ENCODE measurements at places on chromosomes 7 and 10.

DNA sequence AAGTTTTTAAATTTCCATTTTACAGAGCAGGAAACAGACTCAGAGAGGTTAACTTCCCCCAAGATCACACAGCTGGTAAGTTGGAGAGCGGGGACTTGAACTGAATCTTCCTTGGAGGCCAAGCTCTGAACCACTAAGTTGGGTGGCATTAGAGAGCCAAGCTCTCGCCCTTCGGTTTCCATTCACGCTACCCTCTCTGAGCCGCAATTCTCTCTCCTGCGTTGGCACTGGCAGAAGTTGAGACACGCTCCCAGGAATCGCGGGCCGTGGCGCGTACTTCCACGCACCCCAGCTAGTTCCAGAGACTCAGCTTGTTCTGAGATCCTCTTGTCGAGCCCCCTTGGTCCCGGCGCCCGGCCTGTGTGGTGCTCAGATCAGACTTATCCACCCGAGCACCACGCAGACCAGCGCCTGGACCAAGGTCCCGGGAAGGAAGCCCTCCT is 29.3 kb upstream of the VAX1 start:
- no peak for DNase-seq

DNA sequence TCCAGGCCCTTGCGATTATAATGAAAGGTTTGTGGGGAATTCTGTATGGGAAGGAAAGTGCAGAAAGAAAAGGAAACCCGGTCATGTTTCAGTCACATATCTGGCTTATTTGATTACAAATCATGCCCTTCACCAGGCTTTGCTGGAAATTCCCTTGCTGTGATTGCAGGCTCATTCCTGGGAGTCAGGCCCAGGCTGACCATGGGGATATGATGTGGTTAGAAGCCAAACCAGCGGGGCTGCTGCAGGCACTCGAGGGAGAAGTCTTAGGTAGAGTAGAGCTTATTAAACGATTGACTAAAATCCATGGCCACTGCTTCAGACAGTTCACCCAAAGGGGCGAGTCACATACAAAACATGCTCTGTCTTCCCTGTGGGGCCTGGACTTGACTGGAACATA is 16.2 kb downstream of the PKD1L1 start:
- DNase-seq: no peak

- no peak for DNase-seq
Observed at GRCh38 chr10:28906415-28906814, 229.1 kb downstream of the BAMBI start.

- DNase-seq: no peak
Observed at GRCh38 chr10:30662814-30663213, 33.3 kb upstream of the LYZL2 start.

GRCh38 chr10:94225589-94225988 is 137.2 kb downstream of the NOC3L start:
- no peak for DNase-seq

DNA sequence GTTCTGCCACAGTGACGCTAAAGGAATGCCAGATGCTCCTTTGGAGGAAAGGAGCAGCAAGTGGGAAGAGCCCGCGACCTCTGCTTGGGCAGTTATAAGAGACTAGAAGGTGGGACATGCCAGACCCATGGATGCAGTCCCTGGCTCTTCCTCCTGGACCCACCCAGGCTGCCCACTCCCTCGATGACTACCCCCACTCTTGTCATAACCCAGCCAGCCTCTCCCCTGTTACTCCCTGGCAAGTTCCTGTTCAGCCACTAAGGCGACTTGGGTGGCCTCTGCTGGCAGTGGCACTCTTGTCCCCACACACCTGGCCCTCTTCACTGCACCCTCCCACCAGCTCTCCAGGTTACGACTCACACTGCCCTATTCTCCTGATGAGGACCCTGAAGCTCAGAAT is 33.5 kb downstream of the COL13A1 start:
- DNase-seq: no peak

GRCh38 chr10:94240901-94241300 is 121.8 kb downstream of the NOC3L start:
- no peak for DNase-seq

- no peak for DNase-seq
Observed at GRCh38 chr10:32854435-32854834, 103.6 kb downstream of the ITGB1 start.

DNA sequence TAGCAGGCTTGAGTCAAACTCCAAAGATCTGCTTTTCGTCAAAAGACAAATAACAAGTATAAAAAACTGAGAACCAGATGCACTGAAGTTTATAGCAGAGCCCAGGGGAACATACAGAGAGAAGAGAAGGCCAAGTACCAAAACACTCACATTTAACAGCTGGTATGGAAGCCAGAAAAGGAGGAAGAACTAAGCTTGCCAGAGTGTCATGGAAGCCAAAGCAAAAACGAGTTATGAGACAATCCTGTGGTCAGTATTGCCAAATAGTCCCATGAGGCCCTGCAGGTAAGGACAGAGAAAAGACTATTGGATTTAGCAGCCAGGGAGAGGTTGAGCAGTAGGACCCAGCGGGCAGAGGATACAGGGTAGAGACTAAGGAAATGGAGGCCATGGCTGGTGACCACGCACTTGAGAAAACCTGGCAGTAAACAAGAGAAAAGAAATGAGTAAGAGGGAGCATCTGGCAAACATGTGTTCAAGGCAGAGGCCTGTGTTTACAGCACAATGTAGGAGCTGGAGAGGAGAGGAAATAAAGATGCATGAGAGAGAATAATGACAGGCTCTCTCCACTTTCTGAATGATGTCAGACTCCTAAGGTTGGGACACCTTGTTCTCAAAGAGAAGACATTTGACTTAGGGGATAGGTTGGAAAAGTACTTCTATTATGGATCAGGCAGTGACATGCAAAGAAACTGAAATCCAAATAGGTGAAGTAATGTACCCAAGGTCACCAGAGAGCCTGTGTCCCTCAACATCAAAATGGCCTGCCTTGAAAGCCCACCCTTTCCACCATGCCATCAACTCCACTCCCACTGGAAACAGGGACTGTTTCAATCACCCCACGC is 9.1 kb downstream of the CREB3L2 start:
- no peak for DNase-seq

- no peak for DNase-seq
Observed at GRCh38 chr7:40782836-40783235, 648.0 kb downstream of the SUGCT start.

GRCh38 chr7:81776161-81776560 is 6.3 kb upstream of the HGF start:
- DNase-seq: no peak

GRCh38 chr7:142716596-142716995 is 32.7 kb upstream of the PRSS1 start:
- DNase-seq: no peak

DNA sequence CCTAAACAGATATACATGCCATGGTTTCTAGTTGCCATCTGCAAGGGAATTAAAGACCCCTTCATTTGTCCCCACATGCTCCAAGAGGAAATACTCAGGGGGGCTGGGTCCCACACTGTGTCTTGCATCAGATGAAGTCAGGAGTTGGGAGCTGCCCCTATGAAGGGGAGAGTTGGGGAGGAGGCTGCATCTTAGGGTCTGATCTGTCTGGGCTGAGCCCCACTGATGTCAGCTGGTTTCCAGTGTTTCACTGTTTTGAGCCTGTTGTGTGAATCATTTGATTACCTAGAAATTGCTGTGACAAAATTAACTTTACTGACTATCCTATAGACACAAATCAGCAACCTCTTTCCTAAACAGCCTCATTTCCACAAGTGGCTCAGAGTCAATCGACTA is 4.9 kb upstream of the ADCY1 start:
- DNase-seq: no peak

- DNase-seq: no peak
Observed at GRCh38 chr7:127927348-127927696, 103.9 kb downstream of the LRRC4 start.

DNA sequence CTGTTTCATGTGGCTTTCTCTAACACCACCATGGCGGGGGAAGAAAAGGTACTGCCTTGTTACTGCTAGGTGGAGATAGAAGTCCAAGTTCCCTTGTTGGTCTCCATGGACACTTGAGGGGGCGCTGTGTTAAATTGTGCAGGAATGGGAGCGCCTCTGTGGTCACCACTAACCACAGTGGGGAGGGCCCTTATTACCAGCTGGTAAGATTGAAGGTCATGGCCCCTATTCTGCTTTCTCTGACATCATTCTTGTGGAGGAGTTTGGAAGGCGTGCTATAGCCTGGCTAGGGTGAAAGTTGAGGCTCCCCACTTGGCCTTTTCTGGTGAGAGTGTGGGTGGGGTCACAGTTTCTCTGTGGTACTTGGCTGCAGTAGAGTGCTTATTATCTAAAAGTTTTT is 14.9 kb upstream of the MXI1 start:
- DNase-seq: no peak

DNA sequence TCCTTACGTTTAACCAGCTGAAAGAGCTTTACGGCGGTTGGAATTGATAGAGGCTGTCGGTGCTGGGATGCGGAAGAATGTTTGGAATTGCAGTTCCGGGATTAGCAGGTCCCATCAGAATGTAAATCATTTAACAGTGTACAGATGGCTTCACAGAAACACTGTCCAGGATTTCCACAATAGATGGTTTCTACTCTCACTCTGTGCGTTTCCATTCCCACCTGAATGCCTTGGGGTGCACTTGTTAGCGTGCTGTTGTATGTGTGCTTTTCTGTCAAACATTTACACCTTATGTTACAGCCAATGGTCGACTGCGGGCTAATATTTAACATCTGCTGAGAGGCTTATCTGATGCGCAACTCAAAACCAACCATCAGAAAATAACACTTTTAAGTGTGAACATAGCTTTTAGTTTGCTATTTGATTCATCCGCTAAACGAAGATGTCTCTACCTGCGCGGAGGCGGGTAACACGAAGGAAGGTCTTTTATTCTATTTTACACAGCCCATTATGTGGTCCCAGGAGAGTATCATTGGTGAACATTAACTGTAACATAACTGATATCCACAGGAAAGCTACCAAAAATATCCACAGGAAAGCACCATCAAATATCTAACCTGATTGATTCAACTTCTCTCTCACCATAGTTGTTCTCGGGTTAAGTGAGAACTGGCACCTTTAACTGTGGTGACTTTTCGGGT is 179.0 kb downstream of the PRPF18 start:
- DNase-seq: peak; percentile 60

DNA sequence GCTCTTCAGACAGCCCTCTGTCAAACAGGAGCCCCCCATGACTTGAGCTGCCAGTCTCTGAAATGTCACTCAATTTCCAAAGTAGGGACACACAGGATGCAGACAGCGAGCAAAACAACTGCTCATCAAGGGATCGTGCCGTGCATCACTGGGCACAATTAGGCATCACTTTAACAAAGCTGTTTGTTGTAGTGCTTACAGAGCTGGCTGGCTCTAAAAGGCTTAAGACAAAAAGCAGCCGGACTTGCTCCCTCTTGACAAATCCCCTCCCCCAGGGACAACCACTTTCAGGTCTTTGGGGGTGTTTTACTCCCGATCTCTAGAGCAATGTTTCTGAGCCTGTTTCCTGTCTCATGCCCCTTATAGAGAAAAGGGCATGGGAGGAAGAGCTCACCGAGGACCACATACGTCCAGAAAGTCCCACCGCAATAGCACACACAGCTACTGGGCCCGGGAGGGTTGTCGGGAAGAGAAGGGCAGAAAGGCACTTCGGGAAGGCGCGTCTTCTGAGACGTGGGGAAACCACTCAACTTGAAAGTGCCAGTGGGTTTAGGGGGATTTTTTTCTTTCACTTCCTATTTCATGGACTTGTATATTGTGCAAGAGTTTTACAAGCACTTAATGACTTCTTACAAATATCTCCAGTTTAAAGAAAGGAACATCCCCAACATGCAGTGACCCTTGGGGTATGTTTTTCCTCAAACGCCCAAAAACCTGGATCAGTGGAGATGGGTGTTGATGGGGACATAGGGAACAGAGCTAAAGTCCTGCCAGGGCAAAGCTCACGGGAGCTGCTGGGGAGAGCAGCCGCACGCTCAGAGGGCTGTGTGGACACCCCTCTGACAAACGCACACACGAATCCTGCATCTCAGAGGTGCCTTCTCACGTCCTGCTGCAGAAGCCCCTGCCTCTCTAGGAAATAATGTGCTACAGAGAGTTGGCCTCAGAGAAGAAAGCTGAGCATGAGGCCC is 27.1 kb downstream of the LRRC20 start:
- DNase-seq: no peak

- DNase-seq: peak; percentile 42
Observed at GRCh38 chr7:80428161-80429054, 83.5 kb downstream of the GNAT3 start.

DNA sequence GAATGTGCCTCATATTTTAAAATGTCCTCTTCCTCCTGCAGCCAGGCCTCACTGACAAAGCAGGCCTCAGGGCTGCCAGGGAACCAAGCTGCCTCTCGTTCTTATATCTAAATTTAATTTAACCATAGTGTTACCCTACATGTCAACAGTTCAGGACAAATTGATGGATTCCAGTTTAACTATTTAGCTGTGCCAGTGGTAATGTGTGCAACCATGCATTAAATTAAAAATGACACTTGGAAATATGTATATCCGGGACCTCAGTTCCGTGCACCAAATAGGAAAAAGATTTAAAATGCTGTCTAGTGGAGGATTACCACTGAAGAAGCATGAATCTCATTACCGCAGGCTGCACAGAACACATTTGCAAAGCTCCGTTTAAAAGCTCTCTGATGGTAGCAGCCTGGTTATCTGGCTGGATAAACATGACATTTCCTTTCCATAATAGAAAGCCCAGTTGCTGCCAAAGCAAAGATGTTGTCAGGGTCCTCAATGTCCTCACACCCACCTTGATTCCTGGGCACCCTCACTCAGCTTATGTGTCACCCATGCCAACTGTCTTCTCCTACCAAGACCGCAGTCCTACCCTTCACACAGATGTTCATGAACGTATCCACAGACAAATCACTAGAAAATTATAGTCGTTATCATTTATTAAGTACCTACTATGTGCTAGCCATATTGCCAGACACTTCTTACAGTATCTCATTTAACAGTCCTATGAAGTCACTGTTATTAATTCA is 73.3 kb upstream of the FRMD4A start:
- no peak for DNase-seq

- DNase-seq: no peak
Observed at GRCh38 chr10:95457319-95457886, 103.8 kb downstream of the SORBS1 start.

DNA sequence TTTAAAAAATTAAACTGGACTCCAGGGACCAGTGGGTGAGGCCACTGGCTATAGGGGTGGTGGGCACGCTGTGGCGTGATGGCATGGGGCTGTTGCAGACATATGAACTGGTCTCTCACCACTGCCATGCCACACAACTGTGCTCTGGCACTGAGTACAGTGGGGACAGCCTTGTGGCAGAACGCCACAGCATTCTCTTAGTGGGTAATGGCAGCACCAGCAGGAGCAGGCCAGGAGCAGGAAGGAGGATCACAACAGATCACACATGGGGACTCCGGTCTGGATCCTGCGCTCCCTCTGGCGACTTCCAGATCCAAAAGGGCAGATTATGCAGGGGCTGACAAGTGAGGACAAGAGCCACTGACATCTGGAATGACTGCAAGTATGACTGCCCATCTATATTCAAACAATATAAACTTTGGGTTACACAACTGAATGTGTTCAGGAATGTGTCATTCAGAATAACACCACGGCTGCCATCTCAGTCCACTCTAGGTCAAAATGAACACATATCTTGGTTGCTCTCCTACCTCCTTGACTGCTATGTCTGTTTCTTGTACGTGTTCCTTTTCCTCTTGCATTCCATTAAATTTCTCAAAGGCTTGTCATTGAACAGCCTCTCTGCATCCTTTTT is 176.0 kb downstream of the KMT2E start:
- no peak for DNase-seq

- peak; percentile 93 for DNase-seq
Observed at GRCh38 chr7:1532456-1533254, 2.2 kb downstream of the MAFK start.

GRCh38 chr7:45610660-45611299 is 36.6 kb downstream of the ADCY1 start:
- DNase-seq: no peak
